ENCODE measurements at places on chromosomes 7 and 10.
A peak's percentile ranks its signal among the peaks of the same experiment; 100 is the strongest.

GRCh38 chr10:104303594-104304355, 34.5 kb downstream of the ITPRIP start:
- no peak for DNase-seq

GRCh38 chr7:122628651-122629411, 70.1 kb downstream of the RNF133 start:
- no peak for DNase-seq

GRCh38 chr10:23379686-23380085, 35.1 kb upstream of the C10orf67 start:
- DNase-seq: no peak

GRCh38 chr10:44010873-44011602, 362.4 kb upstream of the ZNF32 start:
- DNase-seq: no peak

DNA sequence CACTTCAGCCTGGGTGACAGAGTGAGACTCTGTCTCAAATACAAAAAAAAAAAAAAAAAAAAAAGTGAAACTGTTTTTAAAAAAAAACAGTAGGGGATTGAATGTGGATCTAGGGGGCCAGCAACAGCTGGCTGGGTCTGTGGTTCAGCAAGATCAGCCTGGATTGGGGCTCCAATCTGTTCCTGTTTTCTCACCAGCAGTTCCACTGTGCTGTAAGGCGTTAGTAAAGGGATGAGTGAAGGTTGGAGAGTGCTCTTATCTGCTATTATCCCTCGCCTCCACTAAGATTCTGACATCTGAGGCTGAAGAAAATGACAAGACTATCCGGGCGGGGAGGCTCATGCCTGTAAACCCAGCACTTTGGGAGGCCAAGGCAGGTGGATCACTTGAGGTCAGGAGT, 41.6 kb upstream of the GTF2IRD1 start:
- DNase-seq: no peak

- no peak for DNase-seq
These were observed 19.0 kb downstream of the SH2B2 start for GRCh38 chr7:102305414-102306268.

GRCh38 chr10:73873142-73873837, 1.1 kb downstream of the CAMK2G start:
- DNase-seq: no peak

DNA sequence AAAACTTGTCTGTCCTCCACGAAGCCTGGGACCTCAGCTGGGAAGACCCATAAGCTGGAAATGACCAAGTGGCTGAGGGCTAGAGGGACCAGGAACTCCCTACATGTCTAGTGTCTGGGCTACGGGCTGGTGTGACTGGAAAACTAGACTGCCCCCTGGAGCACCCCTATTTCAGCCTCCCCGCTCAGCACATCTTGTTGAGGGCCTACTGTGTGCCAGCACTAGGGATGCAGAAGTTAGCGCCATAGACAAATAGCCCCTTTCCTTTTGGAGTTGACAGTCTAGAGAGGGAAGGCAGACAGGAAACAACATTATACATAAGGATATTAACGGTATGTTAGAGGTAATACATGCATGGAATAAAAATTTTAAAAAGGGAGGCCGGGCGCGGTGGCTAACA, 74.5 kb downstream of the TEX36 start:
- DNase-seq: no peak

- DNase-seq: no peak
These were observed 130.2 kb downstream of the VIPR2 start for GRCh38 chr7:159014297-159015062.

DNA sequence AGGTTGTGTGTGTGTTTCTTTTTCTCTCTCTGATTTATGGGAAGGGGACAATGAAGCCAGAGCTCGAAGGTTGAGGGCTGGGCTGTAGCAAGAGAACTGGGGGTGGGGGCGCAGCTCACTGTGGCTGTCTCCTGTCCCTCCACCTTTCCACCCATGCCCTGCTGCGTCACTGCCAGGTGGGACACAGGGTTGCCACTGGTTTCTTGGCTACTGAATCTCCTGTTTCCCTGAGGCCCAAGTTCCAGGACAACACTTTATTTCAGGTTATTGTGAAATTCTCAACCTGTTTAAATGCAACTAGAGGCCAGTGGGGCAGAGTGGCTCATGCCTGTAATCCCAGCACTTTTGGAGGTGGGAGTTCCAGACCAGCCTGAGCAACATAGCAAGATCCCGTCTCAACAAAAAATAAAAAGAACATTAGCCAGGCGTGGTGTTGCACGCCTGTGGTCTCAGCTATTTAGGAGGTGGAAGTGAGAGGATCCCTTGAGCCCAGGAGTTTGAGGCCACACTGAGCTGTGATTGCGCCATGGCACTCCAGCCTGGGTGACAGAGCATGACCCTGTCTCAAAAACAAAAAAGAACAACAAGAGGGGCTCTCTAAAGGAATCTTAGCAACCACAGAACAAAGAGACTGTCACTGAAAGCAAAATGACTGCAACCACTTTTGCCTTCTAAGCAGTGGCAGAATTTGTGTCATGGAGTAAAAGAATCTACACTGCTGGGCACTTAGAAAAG, 22.6 kb downstream of the TBATA start:
- no peak for DNase-seq

- DNase-seq: no peak
These were observed 1.5 kb downstream of the TRIL start for GRCh38 chr7:28956608-28957063.

GRCh38 chr7:22427104-22427503, 70.2 kb upstream of the RAPGEF5 start:
- DNase-seq: no peak

DNA sequence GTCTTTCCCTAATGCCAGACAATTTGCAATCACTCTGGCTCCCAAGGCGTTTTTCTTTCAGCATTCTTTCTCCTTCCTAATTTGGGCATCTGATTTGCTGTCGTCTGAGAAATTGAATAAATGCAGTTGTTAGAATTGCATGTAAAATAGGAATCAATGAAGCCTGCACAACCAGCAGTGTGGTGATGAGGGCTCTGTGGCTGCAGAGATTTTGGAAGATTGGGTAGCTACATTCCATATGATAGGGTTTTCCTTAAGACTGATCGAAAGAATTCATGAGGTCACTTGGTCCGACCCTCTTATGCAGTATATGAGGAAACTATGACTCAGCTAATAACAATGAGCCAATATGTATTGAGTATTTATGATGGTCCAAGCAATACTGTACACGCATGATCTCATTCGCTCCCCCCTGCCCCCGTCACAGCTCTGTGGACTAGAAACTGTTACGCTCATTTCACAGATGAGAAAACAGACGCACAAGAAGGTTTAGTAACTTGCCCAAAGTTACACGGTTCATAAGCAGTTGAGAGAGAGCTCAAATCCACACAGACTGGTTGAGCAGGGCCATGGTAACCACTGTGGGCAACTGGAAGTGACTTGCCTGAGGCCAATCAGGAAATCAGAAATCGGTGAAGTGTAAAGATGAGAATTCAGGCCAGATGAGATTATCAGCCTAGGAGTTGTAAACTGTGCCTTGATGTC, 527.2 kb downstream of the GATA3 start:
- DNase-seq: no peak

GRCh38 chr7:651032-651728, 75.3 kb upstream of the DNAAF5 start:
- DNase-seq: no peak

DNA sequence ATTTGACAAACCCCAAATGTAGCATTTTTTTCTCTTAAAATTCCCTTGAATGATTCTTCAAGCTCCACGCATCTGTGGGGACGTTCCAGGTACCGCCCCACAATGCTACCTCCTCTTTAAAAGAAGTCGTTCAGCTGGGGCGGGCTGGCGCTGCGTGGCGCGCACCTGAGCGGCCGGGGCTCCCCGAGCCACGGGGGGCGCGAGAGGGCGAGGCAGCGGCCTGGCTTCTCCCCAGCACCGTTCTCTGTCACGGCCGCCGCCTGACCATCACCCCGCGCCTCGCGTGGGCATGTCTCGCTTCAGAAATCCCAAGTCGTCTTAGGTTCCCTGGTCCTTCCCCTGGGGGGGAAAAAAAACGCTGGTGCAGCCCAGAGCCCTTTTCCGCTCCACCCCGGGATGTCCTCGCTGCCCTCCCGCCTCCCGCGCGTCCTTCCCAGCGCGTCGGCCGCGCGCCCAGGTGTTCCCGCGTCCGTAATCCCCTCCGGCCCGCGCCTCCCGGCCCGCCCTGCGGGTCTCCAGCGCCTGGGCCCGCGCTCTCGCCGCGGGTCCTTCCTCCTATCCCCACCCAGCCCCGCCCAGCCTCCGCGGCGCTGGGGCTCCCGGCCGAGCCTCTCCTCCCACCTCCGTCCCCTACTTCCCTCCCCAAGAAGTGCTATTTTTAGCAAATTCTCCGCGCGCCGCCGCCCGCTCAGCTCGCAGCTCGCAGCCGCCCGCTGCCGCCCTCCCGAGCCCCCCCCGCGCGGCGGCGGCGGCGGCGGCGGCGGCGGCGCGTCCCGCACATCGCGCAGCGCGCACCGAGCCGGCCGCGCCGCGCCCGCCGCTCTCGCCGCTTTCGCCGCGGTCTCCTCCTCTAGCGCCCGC, 58.7 kb upstream of the PRPS1L1 start:
- peak; percentile 17 for DNase-seq

- no peak for DNase-seq
These were observed 1270.2 kb upstream of the SORCS1 start for GRCh38 chr10:108434559-108435252.
